ENCODE measurements at places on chromosomes 12 and 14.

DNA sequence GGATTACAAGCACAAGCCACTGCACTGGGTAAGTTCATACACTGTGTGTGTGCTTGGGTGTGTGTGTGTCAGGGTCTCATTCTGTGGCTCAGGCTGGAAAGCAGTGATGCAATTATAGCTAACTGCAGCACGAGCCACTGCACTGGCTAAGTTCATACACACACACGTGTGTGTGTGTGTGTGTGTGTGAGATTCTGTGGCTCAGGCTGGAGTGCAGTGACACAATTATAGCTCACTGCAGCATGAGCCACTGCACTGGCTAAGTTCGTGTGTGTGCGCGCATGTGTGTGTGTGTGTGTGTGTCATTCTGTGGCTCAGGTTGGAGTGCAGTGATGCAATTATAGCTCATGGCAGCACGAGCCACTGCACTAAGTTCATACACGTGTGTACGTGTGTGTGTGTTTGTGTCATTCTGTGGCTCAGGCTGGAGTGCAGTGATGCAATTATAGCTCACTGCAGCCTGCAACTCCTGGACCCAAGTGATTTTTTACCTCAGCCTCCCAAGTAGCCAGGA, 85.4 kb downstream of the HECTD1 start:
- no peak for DNase-seq

DNA sequence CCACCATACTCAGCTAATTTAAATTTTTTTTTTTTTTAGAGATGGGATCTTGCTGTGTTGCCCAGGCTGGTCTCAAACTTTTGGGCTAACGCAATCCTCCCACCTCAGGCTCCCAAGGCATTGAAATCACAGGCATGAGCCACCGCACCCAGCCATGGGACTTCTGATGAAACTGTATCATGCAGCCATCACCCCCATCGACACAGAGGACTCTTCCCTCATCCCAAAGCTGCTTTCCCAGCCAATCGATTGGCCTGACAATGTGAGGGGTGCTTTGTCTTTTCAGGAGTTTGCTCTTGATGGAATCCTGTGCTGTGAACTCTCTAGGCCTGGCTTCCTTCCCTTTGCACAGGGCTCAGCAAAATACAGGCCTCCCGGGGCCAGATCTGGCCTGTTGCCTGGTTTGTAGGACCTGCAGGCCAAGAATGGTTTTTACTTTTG, 59.6 kb upstream of the NCOR2 start:
- DNase-seq, result no peak

DNA sequence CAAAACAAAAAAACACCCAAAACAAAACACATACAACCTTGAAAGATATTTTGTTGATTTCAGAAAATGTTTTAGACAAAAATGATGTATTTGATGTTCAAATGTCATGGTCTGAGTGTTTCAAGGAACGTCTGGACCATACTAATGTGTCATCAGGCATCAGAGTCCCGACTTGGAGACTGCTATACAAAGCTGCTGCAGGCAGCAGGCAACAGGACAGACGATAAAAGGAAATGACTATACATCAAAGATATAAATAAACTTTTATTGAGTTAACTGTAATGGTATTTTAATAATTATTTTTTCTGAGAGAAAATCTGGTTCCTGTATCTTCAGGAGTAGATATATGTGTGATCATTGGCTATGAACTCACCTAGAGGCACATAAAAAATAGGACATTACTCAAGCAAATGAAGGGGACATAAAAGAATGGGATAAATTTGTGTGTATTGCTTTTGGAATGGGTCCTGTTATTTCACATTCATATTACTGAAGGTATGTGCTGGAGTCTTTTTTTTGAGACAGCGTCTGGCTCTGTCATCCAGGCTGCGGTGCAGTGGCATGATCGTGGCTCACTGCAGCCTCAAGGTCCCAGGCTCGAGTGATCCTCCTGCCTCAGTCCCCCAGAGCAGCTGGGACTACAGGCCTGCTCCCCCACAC, 87.3 kb upstream of the HECTD1 start:
- no peak for DNase-seq

DNA sequence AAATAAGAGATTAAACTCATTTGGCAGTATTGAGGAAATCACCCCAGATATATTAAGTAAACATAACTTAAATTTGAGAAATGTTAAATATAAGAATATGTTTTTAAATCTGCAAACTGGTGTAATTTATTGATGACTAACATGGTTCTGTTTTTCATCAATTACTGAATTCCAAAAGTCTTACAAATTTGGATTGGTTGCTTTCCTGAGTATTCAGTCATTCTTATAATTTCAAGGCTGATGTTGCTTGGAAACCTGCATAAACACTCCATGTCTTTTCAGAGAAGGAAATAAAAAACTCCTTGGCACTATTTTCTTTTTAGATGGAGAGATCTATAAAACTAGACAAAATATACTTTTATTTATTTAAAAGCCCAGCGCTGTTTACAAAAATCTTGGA, 71.7 kb downstream of the NOVA1 start:
- DNase-seq, result no peak

DNA sequence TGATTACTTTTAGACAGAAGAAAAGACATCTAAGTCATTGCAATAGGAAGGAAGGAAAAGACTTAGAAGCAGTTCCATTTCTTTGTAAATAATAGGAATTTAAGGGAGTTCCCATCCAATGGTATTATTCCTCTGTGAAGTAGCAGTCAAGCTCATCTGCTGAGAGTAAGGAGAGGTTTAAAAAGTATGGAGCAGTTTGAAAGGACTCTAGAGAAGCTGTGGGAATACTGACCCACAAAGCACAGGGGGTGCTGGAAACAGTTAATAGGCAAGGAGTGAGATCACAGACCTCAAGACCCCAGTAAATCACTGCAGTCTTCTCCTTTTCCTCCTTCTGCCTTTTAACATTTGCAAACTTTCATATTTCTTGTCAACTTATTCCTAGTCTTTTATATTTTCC, 428.5 kb downstream of the ADAMTS20 start:
- DNase-seq, result no peak

DNA sequence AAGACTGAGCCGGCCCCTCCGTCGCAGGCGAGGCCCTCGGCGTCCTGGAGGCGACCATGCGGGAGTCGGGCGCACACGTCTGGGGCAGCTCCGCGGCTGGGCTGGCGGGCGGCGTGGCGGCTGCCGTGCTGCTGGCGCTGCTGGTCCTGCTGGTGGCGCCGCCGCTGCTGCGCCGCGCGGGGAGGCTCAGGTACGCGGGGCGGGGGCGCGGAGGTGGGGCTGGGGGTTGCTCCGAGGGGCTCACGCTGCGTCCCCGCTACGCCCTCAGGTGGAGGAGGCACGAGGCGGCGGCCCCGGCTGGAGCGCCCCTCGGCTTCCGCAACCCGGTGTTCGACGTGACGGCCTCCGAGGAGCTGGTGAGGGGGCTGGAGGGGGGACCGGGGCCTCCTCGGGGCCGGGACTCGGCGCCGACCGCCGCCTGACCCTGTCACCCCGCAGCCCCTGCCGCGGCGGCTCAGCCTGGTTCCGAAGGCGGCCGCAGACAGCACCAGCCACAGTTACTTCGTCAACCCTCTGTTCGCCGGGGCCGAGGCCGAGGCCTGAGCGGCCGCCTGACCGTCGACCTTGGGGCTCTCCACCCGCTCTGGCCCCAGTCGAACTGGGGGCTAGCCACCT, 7.8 kb downstream of the AMN start:
- DNase-seq, result no peak

Data from CD4-positive, alpha-beta T cell treated with Interleukin-2 at 100 ng/mL for 4 hours (primary cell).